ENCODE measurements at places on chromosomes 2 and 18. TPM values are rescaled to one million over a fixed set of nuclear protein-coding genes. Genes with fewer than 3 reads are reported as not detected.

DNA sequence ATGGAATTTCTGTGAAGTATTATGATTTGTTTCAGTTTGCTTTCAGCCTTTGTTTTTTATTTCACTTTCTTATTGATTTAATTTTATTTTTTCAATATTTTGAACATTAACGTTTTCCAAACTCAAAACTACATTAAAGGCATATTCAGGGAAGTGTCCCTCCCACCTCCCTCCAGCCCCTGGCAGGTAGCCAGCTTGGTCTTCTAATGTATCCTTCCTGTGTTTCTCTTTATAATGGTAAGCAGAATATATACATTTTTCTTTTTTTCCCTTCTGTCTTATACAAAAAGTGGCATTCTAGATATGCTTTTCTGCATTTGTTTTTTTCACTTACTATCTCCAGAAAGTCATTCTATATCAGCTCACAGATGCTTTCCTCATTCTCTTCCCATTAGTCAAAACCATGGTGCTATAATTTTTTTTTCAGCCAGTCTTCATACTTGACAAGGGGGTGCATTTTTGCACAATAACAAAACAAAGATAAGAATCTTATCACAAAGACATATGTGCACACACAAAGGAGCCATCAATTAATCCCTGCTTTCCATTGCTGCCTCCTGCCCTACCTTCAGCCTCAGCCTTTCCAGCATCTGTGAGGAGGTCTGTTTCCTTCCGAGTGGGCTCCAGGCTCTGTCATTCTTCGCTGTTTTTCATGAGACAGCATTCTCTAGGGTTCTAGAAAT lies 33.7 kb upstream of the TMEM177 start:
- DNase-seq: no peak

DNA sequence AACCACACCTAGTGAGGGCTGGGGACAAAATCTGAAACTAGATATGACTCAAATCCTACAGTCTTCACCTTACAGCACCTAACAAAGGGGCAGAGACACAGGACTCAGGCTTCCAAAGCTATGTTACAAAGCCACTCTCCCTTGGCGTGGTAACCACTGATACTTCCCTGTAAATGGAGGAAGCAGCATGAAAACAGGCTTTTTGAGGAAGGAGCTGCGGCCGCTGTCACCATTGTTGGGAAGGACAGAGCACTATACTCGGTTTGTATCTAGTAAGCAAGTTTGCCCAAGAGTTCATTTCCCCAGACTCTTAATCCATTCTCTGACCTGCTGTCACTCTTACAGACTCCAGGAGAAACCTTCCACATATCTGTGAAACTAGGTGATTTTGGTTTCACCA lies 60.3 kb downstream of the LONRF2 start:
- DNase-seq: no peak

GRCh38 chr2:84781942-84782716 lies 98.8 kb downstream of the TRABD2A start:
- peak; percentile 63 for DNase-seq

- no peak for DNase-seq
Observed at GRCh38 chr2:178295115-178295514, 100.8 kb downstream of the OSBPL6 start.

Gene ZSWIM2
- total RNA-seq: not detected

- no peak for DNase-seq
Observed at GRCh38 chr18:66410692-66411091, 193.2 kb downstream of the CDH19 start.

Gene ZAP70
- 97.4 TPM for total RNA-seq

DNA sequence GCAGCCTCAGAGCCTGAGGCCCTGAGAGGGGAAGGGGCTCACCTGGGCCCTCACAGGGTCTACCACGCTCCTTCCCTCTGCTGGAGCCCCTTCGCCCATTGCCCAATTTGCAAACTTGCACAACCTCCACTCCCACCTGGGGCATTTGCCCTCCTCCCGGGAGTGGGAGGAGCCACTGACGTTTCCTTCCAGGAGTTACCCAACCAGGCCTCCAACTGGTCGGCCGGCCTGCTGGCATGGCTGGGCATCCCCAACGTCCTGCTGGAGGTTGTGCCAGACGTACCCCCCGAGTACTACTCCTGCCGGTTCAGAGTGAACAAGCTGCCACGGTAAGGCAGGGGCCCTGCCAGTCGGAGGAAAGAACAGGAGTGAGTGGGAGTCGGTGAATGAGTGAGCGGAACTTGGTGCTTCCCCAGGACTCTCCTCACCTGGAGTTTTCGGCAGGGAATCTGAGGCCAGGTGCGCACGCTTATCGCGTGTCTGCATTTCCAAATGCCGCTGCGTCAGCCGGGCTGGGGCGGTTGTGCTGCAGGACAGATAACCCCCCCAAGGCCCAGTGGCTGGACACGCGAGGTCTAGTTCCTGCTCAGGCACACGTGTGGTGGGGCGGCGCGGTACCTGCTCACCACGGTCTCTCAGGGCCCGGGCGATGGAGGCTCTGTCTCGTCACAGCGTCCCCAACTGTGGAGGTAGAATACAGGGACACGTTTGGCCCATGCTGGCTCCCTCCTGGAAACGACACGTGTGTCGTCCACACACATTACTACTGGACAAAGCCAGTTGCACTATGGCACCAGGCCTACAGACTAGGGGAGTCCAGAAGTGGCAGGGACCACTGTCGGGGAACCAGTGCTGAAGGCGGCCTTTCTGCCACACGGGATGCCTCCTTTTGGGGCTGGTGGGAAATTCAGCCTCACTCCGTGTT lies 11.7 kb downstream of the ANO7 start:
- peak; percentile 54 for DNase-seq

DNA sequence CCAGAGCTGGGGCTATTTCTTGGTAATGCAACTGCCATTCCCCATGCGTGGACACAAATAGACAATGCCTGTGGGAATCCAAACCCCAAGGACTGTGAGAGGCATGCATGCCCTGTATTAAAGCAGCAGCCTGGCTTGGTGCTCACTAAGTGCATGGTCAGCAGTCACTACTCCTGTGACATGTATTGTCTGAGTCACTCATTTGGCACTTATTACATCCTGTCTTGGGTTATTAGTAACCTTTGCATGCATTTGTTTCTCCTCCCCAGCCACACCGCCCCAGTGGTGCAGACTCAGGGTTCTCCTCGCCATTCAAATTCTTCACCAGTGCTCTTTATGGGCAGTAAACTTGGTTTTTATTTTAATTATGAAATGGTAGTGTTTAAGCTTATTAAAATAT lies 30.2 kb downstream of the PRKCE start:
- no peak for DNase-seq

Gene ZC3H15
- total RNA-seq: 83.0 TPM

DNA sequence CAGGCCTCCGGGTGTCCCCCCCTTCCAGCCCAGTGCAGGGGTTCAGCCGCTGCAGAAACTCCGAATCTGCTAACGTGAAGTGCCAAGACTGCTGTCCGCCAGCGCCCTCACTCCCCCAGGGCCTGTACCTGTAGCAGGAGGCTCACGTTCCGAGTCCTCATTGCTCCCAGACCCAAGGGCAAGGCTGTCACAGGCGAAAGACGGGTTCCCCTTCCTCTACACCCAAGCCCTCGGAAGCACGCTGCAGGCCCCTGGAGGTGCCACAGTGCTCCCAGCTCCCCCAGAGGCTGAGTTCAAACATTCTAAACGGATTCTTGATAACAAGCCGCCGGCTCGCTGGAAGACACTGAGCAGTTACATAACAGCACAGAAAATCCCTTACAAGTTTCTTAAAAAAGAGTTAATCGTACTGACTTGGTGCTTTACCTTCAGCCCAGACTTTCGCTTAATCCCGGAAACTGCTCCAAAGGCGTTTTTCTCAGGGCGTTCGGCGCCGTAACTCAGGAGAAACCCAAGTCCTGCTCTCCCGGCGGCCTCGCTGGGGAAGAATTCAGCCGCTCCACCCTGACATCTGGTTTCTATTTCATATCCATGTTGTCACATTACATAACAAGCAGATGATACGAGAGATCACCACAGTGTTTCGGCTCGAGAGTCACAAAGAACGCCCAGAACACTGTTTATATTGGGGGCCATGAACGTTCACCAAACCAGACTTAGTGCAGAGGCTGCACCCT lies 92.0 kb downstream of the HDAC4 start:
- no peak for DNase-seq

GRCh38 chr2:214076527-214076926 lies 334.3 kb upstream of the VWC2L start:
- DNase-seq: no peak

- no peak for DNase-seq
Observed at GRCh38 chr18:6449213-6449612, 34.5 kb upstream of the L3MBTL4 start.

DNA sequence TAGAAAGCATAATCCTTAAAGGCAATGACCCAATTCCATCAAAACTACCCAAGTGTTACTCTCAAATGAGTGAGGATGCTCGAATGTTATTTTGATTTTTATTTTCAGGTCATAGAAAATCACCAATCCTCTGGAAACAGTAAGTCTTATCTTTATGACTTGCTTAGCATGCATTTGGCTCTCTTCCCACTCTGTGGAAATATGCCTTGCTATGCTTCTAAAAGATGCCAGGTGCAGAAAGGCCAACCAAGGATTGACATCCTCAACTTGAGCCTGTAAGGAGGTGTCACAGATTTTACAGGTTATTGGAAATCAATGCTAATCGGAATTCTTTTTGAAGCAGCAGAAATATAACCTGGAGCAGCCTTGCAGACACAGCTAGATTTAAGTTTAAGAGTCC lies 543.9 kb upstream of the LINC00305 start:
- no peak for DNase-seq

DNA sequence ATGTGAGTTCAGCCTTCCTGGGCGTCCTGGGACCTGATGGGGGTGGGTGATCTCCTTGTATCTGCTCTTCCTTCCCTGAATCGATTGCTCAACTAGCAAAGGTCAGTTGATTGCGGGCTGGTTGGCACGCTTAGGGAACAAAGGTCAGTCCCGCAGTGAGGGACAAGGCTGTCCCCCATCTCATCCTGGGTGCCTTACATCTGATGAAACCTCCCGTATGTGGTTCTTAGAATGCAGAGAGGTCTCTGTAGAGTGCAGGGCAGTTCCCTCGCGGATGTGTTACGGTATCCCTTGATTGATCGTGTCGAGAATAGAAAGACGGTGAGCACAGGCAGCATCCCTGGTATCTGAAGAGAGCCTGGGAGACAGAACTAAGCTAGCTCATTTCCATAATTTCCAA lies 56.4 kb upstream of the RBM44 start:
- DNase-seq: no peak

Gene TMEM87B
- 8.0 TPM for total RNA-seq

Data from natural killer cell treated with Interleukin-12 subunit alpha and Interleukin-12 subunit beta and Interleukin-15 and Interleukin-18, amount 100 ng/mL, for 72 hours (primary cell).